A549 (cell line): ENCODE measurements at places on chromosomes 12 and 14.
A peak's percentile ranks its signal among the peaks of the same experiment; 100 is the strongest.

GRCh38 chr12:54139019-54139418, 49.8 kb downstream of the SMUG1 start:
- no peak for DNase-seq

DNA sequence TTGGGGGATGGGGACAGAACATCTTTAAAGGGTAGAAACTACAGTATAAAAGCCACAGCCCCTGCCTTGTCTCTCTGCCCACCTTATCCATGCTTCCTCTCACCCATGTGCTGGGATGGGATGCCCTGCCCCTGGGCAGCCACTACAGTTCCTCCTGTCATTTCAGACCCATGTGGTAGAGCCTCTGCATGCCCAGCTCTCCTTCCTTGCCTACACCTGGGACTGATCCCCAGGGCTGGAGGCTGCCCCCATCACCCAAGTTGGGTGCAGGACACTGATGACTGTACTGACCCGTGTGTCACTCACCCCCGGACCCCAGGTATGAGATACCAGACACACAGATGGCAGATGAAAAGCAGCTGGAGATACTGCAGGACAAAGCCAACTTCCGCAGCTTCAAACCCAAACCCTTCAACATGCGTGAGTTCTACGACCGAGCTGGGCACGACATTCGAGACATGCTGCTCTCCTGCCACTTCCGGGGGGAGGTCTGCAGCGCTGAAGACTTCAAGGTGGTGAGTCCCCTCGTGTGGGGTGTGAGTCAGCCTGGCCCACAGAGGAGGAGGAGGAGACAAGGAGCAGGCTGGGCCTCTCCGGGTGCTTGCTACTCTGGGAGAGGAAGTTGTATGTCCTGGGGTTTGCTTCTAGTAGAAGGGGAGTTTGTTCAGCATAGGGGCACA, 2.2 kb downstream of the ASIC1 start:
- DNase-seq = no peak

DNA sequence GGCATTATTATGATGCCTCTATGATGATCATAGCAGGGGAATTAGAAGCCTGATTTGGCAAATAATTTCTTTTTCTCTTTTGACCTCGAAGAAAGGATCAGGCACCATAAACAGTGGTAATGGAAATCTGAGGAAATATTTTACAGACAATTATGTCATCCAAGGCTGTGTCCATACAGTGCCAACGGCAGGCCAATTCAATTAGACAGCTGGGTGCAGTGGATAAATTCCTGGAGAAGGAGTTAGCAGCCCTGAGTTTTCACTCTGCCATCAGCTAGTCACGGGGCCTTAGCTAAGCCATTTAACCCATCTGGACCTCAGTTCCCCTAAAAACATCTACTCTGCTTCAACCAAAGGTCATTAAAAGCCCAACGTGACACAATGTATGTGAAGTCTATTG, 4.1 kb downstream of the TPH2 start:
- DNase-seq = no peak

GRCh38 chr12:44519931-44520330, 356.2 kb downstream of the NELL2 start:
- no peak for DNase-seq

DNA sequence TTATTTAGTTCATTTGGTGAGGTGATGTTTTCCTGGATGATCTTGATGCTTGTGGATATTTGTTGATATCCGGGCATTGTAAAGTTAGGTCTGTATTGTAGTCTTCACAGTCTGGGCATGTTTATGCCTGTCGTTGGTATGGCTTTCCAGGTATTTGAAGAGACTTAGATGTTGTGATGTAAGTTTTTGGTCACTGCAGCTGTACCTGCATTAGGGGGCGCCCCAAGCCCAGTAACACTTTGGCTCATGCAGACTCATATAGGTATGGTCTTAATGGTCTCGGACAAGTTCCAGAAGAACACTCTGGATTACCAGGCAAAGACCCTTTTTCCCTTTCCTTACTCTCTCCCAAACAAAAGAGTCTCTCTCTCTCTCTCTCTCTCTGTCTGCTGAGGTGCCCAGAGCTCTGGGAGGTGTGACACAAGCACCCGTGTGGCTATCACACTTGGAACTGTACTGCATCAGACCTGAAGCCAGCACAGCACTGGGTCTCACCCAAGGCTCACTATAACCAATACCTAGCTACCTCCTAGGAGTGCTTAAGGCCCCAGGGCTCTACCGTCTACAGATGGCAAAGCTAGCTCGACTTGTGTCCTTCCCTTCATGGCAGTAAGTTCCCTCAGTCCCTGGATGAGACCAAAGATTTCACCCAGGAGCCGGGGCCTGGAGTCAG, 425.8 kb upstream of the ATXN7L3B start:
- peak; percentile 51 for DNase-seq

DNA sequence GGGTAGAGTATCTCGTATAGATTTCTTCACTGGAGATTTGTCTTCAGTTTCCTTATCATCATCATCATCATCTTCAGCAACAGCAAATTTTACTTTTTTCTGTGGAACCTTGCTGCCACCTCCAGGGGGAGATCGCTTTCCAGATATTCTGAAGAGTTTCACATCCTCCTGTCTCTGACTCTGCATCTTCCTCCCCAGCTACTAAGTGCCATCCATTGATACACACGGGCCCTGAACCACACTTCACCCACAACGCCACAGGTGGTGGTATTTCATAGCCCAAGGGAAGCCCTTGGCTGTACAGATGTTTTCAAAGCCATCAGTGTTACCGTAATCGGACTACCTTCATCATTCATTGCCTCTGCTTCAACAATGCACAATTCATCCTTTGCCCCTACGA, 82.2 kb downstream of the PPP2R5C start:
- peak; percentile 24 for DNase-seq

DNA sequence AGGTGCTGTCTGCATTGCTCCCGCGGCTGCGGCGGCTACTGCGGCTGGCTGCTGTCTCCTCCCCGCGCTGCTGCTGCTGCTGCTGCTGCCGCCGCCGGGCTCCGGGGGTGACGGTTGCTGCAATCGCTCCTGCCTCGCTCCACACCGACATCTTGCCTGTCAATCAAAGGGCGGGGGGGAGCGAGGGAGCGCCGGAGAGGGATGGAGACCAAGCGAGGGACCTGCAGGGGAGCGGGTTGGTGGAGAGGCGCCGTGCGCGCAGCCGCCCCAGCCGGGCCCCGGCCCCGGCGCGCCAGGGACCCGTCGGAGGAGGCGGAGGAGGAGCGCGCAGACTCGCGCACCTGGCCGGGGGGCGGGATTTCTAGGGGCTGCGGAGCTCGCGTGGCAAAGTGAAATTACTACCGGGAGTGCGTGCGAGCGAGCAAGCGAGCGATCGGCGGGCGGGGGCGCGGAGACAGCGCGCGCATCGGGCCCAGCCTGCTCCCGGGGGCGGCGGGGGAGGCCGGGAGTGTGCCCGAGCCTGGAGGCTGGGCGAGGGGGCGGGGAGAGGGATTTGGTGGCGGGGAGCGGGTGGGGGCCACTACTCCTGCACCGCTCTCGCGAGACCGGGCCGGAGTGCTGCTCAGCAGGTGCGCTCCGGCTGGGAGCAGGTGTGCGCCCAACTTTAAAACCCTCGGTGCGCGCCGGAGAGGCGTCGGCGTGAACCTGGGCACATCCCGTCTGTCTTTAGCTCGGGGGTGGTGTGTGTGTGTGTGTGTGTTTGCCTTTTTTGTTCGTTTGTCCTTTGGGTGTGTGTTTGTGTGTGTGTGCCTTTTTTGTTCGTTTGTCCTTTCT, at the start of gene KSR2:
Gene KSR2 (minus strand): TSS at position 165 of the 834 bp plus-strand sequence. CDS start 735 bp downstream, outside the sequence.
- DNase-seq = peak; percentile 66

DNA sequence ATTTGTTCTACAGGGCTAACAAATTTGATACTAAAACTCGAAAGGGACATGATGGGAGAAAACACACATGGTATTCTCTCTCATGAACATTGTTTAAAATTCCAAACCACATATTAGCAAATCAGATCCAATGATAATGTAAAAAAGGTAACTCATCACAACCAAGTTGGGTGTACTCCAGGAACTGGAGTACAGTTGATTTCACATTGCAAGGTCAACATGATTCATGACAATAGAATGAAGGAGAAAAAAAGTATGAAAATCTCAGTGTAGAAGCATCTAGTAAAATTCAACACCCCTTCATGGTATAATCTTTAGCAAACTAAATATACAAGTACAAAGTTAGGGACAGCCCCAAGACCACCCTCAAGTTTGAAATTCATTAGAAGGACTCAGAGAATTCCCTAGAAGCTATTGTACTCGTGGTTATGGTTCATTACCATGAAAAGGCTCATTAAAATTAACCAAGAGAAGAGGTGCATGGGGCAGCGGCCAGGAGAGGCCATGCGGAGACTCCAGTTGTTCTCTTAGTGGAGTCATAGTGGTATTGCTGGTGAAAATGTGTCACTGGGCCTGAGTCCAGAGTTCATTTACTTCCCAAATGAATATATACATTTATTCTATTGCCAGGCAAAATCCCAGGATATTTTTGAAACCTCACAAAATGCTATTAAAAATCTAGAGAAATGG, 3.1 kb upstream of the CDCA4 start:
- DNase-seq = peak; percentile 61

DNA sequence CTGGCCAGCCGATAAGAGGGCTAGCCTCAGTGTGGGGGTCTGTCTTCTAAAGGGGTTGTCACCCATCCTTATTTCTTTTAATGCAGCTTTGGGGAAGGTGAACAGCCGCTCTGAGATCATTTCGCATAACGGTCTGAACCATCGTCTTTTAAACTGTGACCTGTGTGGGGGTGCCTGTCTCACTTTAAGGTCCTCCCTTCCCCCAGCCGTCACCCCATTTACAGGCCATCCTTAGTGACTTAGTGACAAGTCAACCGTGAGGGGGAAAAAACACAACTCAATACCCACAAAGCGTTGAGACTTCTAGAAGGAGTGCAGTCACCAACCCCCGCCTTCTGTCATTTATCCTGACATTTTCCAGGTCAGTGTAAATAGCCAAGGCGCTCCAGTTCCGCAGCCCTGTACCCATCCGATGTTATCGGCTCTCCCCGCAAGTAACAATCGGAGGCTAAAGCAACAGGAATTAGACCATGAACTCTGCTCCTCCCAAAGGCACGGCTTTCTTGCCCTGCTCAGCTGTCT, 505 bp upstream of the DENND5B start:
- peak; percentile 55 for DNase-seq

DNA sequence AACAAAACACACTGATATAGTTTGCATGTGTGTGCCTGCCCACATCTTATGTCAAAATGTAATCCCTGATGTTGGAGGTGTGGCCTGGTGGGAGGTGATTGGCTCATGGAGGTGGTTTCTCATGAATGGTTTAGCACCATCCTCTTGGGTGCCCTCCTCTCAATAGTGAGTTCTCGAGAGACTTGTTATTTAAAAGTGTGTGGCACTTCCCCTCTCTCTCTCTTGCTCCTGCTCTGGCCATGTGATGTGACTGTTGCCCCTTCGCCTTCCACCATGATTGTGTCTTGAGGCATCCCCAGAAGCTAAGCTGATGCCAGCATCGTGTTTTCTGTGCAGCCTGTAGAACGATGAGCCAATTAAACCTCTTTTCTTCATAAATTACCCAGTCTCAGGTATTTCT, 454.1 kb upstream of the DCN start:
- no peak for DNase-seq

- DNase-seq = no peak
Measured at GRCh38 chr14:80519002-80519401, 307.7 kb upstream of the DIO2 start.

GRCh38 chr12:51954561-51955361, 3.3 kb downstream of the ACVR1B start:
- peak; percentile 38 for DNase-seq

DNA sequence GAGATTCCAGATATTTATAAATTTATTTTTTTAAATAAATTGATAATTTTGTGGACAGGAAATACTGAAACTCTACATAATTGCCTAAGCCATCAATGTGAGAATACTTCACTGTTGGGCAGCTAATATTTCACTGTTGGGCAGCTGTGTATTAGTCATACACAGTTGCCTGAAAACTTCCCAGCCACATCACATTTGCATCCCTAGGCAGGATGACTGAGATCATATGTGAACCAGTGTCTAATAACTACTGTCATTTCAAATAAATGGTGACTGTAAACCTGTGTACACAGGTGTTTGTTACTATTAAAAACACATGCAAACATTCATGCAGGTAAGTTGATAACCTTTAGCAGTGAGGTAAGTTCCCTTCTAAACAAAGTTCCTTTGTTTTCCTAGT, 43.9 kb downstream of the TMTC3 start:
- DNase-seq = peak; percentile 22

GRCh38 chr14:68791078-68791901, 1.6 kb downstream of the ZFP36L1 start:
- no peak for DNase-seq

GRCh38 chr12:132807295-132808092, 21.2 kb downstream of the GOLGA3 start:
- no peak for DNase-seq
